KBM-7 (cell line): ENCODE measurements at places on chromosomes 4 and X.

- DNase-seq: no peak
Observed at GRCh38 chrX:130778773-130779172, 124.2 kb downstream of the ENOX2 start.

GRCh38 chr4:30443289-30443688 lies 276.9 kb upstream of the PCDH7 start:
- DNase-seq: no peak

- no peak for DNase-seq
Observed at GRCh38 chr4:92735025-92735665, 431.4 kb downstream of the GRID2 start.

GRCh38 chr4:15344041-15344440 lies 83.8 kb upstream of the C1QTNF7 start:
- no peak for DNase-seq

GRCh38 chr4:13117185-13117584 lies 367.0 kb downstream of the RAB28 start:
- DNase-seq: peak; percentile 2

- DNase-seq: peak; percentile 63
Observed at GRCh38 chr4:75916091-75916661, 13.9 kb upstream of the PPEF2 start.

DNA sequence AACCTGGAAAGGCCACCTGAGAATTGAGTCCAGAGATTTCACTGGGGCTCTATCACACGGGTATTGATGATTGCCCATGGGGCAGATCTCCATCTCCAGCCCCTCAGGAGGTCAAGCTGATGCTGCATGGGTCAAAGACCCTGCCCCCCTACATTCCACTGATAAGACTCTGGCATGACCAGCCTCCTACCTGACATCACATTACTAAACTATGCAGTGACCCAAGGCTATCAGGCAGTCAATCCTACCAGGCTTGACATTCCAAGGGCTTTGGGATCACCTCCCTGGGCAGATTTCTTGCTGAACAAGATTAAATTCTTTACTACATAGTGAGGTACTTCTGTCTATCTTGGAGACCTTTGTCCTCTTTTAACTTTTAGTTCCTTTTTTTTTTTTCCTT lies 192.7 kb upstream of the STS start:
- DNase-seq: no peak

DNA sequence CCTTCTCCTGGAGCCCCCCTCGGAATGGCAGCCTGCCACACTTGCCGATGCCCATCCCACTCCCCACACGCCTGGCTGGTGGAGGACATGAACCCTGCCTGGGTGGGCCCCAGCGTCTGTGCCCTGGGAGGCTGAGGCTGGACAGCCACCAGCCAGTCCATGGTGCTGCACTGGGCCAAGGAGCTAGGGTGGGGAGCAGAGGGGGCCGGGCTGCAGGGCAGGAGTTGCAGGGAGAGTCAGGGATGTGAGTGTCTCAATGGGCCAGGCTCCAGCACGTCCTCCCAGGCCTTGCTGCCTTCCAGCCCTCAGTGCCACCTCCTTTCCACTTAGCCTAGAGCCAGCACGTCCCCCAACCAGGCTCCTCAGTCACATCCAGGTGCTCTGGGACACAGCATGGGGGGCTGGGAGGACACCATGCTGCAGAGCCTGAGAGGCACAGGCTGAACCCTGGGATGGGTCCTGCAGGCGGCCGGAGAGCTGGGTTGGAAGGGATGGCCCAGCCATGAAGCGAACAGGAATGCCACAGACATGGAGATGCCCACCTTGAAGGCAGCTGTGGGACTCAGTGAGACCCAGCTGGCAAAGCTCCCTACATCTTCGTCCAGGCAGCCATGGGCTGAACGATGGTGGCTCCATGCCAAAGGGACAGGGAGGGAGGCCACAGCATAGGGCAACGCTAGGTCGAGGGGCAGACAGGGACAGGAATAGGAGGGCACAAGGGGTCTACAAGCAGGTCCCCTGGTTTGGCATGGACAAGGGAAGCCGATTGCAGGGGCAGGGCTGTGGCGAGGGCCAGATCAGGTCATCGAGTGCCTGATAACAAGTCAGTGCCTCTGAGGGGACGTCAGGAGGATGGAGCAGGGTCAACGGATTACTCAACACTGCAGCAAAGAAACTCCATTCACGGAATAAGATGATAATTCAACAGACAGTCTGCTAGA lies 30.1 kb upstream of the MXD4 start:
- no peak for DNase-seq

- no peak for DNase-seq
Observed at GRCh38 chr4:95087657-95088455, 330.1 kb downstream of the BMPR1B start.

- DNase-seq: no peak
Observed at GRCh38 chr4:82777857-82778525, 20.6 kb downstream of the SCD5 start.

DNA sequence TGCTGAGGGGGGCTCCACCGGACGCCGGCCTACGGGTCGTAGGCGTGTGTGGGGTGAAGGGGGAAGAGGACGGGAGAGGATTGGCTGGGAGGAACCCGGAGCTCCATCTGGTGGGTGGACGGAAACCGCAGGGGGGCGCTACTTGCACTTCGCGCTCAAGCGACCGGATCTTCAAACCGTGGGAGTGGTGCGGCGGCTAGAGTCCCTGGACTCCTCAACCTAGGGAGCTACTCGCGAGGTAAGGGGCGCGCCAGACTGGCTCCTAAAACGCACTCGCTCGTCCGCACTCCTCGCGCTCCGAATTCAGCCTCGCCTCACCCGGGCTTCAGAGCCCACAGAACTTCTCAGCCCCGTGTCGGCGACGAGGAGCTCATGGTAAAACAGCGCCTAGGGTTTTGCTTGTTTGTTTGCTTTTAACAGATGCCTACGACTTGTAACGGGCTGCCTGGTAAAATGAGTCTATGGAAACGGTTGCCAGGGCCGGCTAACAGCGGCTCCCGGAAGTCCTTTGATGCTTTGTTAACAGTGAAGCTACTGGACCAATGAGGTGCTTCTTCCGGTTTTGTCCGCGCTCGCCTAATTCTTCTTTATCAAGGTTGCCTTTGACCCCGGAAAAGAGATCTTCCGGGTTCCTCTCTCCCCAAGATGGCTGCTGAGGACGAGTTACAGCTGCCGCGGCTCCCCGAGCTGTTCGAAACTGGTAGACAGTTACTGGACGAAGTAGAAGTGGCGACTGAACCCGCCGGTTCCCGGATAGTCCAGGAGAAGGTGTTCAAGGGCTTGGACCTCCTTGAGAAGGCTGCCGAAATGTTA lies at the start of gene IGBP1:
TSS of gene IGBP1 (plus strand) at position 145 of the 813 bp plus-strand sequence. CDS start at position 646, 501 bp downstream.
- DNase-seq: peak; percentile 99

DNA sequence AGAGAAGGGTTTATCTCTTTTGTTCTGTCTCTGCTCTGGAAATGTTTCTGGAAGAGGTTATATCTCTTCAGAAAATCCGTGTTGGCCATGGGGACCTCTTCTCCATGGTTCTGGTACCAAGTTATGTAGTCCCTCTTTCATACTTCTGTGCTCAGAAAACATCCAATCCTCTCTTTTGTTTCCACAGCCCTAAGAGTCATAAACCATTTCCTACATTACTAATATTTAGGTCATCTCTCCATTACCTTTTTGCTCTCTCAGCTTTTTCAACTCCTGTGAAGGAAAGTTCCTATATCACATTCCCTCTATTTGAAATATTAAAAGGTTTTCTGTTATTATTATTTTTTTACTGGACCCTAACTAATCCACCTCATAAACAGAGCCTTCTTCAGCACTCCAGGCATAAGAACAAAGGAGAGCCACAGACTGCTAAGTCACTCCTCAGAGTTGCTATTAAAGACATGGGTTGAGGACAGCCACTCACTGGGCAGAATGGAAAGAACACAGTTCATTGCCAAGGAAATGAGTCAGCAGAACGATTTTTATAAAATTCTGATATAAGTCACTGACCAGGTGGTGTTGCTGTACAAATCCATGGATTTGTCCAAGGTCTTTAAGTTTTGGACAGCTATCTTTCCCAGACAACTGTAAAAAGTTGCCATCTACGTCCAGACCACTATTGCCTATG lies 122.4 kb upstream of the NPY2R start:
- no peak for DNase-seq

DNA sequence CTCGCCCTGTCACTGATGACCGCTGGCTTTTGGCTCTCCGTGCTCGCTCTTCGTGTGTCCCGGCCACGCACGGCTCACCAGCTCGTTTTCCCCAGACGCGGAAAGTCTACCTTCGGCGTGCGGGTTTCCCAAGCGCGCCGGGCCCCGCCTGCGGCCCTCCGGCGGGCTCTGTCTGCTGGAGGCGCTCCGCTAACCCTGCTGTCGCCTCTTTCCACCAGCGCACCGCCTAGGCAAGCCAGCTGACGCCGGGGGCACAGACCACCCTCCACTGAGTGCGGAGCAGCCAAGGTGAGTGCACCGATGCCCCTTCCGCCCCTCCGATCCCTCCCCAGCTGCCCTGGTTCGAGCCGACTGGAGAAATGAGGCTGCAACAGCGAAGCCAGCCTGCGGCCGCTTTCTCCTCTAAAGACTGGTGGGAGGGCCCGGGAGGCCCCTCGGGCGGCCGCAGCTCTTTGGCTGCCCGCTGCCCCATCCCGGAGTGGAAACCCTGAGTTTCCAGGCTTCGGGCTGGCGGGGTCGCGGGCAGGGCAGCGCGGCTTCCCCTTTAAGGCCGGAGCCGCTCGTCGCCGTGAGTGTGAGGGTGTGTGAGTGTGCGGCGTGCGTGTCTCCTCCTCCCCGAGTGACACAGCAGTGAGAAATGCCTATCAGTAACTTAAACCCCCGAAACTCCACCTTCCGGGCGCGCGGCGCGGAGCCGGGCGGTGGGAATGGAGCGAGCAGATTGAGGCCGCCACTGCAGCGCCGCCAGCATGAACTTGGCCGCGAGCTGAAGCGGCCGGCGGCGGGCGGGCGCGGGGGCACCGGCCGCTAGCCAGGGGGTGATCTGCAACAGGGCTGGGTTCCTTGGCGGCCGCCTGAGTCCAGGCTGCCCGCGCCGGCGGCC lies at the start of gene MAMLD1:
TSS of gene MAMLD1 (plus strand) at position 719 of the 883 bp plus-strand sequence. CDS start 82,200 bp downstream, outside the sequence.
- peak; percentile 85 for DNase-seq

DNA sequence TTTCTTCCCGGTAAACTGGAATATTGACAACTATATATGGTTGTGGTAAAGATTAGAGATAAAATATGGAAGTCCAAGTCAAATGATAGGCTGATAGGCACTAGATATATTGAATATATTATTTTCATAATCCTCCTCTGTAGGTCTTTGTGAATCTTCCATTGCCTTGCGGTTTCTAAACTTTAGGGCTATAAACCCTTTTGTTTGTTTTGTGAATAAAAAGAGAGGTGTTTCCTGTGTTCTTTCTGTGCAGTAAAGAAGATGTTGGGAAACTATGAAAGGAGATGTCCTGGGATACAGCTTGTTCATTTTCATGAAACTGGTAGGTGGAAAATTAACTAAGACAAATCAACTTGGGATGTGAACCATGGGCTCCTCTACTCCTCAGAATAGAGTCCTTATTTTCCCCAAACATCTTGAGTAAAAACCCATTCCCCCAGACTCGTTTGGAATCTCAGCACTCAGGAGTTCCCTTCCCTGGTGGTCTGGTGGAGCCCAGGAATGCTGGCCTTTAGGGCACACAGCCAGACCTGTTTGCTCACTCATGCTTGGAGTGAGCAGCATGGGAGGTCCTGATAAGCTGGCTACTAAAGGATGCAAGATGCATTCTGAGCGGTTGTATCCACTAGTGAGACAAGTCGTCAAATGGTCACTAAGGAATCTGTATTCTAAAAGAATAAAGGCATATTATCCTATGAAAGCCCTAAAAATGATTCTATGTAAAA lies 22.2 kb downstream of the PRDM8 start:
- DNase-seq: no peak

DNA sequence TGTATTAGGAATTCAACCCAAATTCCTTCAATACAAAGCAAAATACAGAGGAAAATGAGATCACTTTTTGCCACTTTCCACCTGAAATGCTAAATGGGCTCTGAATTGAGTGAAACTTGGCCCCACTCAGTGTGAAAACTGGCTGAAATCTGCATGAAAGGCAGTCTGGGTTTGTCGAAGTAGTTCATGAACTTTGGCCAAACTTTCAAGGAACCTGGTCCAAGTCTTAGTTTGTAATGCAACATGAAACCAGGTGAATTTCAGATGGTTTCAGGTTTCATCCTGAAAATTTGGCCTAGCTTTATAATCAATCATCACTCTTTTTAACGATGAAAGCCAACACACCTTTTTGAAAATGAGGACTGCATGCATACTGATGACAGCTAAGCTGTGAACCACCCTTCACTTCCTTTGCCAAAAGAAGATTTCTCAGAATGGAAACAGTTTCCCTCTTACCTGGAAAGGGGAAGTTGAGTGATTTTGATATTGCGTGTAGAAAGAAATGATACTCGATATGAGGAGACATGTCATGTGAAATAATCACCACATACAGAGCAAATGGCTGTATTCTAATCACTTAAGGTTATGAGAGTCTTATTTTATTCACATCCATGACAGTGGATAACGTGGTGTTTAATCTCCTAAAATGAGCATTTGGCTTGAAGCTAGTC lies 209.9 kb upstream of the ETNPPL start:
- peak; percentile 91 for DNase-seq

DNA sequence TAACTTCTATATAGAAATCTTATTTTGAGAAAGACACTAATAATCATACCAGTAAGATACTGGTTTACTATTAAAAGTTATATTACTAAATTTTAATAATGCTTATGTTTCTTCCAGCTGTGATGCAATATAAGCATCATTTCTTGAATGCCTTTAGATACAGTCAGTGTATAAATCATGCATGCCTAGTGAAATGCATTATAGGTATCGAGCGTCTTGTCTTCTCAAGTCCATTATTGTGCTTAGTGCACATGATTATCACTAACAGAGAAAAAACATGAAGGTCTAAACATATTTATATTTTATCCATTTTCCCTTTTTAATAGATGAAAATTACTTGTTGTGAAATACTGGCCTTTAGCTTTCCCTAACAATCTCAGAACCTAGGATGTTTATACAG lies 1021.5 kb upstream of the AGA start:
- DNase-seq: no peak

DNA sequence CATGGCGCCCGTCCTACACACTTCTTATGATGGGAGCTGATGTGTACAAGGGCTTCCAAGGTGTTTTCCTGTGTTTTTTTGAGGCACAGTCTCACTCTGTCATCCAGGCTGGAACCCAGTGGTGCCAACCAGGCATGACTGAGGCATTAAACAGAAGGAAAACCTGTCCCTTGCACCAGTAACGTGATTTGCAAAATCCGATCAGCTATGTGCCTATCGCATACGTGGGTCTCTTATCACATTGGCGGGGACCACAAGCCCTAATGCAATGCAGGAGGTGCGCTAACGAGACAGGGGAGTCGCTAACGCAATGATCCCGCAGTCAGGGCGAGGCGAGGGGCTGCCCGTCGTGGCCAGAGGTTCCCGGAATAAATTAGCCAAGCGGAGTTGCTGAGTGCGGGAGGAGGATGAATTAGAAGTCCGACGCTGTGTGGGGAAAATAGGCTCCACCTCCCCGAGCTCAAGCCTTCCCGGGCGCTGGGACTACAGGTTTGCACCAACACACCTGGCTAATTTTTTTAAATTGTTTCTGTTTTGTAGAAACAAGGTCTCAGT lies 162.7 kb downstream of the SHOX start:
- no peak for DNase-seq

GRCh38 chrX:118062817-118063615 lies 53.6 kb downstream of the KLHL13 start:
- no peak for DNase-seq

GRCh38 chr4:86670756-86671155 lies 76.6 kb downstream of the PTPN13 start:
- no peak for DNase-seq
